ENCODE measurements at places on chromosomes 7 and 10.

GRCh38 chr10:121595806-121596688, 2.2 kb downstream of the FGFR2 start:
- DNase-seq = no peak

DNA sequence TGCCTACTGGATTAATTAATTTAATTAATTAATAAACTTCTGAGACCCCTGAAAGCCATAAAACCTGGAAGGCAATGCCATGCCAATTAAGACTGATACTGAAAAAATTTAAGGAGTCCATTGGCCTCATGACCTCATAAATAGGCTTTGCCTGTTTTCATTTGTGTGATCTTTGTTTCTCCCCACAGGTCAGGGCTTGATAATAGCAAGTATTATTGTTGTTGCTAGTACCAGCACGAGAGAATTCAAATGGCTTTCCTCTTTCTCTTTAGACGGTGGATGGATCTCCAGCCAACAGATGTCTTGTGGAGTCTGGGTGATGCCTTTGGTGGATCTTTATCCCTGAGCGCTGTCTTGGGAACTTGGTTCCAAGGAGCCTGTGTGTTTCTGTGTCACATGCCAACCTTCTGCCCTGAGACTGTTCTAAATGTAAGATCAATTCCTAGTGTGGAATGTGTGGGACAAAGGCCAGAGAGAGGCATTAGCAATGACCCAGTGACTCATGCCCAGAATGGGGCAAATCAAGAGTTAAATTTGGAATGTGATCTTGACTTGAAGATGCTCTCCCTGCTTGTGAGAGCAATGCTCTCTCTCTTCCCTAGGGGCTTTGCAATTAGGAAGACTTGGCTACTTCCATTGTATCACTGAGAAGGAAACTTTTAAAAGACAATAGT, 17.7 kb downstream of the ACSM6 start:
- DNase-seq = no peak

GRCh38 chr10:47366731-47367460, 17.2 kb downstream of the ZNF488 start:
- DNase-seq = no peak

DNA sequence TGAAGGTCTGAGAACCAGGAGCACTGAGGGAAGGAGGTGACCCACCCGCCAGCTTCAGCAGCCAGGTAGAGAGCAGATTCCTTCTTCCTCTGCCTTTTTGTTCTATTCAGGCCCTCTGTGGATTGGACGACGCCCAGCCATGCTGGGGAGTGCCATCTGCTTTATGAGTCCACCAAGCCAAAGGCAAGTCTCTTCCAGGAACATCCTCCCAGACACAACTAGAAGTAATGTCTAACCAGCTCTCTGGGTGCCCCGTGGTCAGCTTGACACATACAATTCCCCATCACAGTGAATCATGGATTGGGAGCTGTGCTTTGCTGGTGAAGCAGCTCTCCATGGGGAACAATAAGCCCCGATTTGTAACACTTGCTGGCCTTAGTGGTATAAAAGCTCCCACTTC, 125.2 kb downstream of the CCDC3 start:
- DNase-seq = no peak

DNA sequence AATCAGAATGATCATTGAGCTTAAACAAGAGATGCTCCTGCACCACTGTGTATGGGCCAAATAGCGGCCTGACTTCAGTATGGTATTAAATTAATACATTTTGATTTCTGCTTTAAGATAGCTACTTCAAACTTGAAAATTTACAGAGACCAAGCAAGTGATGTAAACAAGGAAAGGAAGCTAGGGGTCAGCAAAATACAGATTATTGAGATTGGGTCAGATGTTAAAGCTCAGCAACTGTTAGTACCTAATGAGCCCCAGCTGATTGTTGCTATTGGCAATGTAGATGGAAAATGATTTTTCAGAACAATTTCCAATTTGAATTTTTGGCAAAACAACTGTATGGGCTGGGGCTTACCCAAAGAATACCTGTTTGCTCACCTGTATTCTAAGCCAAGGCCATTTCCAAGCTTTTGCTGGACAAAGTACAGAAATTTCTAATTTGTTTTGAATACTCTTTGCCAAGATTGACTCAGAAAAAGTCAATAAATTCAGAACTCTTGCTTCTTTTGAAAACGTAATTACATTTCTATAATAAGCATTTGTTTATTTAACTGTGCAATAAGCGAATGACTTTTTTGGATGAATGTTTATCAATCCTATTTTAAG, 23.0 kb upstream of the DLD start:
- no peak for DNase-seq

- no peak for DNase-seq
Measured at GRCh38 chr10:86287110-86287793, 79.3 kb downstream of the GRID1 start.

DNA sequence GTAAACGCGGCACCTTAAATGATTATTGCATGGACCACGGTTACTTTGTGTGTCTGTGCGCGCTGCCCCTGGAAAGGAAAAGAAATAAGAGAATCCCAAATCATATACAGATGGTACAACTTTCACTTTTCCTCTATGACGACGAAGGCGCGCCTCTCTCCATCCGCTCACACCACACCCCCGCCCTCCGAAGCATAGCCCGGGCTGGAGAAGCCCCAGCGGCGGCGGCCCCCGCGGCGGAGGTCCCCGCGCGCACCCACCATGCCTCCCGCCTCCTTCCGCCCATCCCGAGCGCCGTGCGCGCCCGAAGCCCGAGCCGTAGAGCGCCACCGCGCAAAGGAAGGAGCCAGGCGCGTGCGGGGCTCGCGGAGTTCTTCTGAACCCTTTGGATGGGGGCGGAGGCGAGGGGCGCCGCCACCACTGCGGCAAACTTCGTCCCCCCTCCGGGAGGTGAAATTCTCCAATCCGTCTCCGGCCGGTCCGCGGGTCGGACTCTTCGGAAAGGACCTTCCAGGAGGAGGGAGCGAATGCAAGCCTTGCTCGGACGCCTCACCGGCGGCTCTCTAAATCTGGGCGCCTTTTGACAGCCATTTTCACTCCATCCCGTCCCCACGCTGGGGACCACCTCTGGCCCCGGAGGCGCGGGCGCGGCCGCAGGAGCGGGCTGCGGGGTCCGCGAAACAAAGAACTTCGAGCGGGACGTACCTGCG, 588 bp downstream of the GLI3 start:
- no peak for DNase-seq

DNA sequence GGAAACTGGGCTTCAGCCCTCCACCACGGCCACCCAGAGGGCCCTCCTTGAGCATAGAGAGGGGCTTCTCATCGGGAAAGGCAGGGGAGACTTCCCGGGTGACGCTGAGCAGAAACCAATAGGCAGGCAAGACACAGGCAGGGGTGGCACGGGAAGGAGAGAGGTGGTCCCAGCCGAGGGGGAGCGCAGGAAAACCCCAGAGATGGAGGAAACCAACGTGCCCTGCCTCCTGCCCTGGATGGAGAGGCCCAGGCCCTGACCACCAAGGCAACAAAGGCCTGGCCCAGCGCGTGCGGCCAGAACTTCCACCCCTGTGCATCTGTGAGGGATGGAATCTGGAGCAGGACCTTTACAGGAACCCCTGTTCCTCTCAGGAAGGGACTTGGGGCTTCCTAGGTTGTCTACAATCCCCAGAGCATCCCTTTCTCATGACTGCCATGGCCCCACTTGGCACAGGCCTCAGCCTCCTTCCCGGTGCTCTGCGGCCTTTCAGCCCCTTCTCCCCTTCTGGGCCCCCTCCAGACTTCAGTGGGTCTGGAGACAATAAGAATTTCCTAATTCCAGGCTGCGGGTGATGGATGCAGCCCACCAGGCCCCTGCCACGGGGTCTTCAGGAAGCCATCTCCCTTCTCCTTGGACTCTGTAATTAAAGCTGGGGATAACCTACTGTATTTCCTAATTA, 137.0 kb upstream of the RET start:
- DNase-seq = no peak

DNA sequence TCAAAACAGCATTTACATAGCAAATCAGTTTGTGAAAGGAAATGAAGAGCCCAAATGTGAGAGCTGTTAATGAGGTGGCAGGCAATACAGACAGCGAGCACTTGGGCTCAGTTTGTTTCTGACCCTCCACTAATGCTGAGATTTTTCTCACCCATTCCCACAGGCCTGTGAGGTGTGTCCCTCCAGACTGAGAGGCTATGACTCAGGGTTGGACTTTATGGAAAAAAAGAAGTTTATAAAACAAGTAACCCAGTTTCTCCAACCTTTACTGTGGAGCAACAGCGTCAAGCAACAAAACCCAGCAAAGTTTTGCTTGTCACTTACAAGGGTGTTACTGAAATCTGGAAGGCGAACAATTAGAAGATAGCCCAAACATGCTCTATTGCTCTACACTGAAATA, 4.9 kb upstream of the FEZF1 start:
- DNase-seq = no peak

- DNase-seq = no peak
Measured at GRCh38 chr10:3954615-3955014, 169.6 kb upstream of the KLF6 start.

- peak; percentile 22 for DNase-seq
Measured at GRCh38 chr10:116444527-116445142, 17.0 kb downstream of the PNLIPRP3 start.

- no peak for DNase-seq
Measured at GRCh38 chr7:69608049-69608448, 9.8 kb downstream of the AUTS2 start.

- DNase-seq = no peak
Measured at GRCh38 chr10:51767103-51767763, 67.8 kb upstream of the CSTF2T start.

DNA sequence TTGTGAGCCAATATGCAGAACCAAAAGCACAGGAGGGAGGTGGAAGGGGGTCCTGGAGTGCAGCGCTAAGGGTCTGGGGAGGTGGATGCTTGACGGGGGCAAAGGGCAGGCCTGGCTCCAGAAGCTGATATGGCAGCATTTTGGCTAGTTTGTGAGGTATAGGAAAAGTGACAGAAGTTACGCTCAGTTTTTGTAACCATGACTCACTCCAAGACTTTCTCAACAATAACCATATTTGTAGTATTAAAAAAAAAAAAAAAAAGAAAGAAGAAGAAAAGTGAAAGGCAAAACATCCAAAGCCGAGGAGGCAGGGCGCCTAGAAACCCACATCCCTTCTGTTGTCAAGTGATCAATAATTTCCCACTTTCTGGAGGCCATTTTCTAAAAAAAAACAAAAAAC, 92.3 kb downstream of the RNF216 start:
- no peak for DNase-seq

DNA sequence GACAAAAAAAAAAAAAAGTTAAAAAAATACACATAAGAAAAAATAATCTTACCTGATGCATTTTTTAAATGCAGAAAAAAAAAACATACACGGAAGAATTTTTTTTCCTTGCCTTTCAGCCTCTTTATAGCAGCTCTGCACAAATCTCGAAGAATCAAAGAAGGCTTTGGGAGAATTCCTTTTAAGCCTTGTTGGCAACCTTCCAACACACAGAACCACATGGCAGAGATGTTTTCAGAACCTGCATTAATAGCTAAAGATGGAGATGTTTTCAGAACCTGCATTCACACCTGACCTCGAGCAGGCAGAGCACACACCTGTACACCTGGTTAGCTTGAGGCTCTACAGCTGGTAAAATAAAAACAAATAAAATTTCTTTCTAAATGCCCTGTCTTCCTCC, 65.6 kb downstream of the DOCK4 start:
- no peak for DNase-seq

DNA sequence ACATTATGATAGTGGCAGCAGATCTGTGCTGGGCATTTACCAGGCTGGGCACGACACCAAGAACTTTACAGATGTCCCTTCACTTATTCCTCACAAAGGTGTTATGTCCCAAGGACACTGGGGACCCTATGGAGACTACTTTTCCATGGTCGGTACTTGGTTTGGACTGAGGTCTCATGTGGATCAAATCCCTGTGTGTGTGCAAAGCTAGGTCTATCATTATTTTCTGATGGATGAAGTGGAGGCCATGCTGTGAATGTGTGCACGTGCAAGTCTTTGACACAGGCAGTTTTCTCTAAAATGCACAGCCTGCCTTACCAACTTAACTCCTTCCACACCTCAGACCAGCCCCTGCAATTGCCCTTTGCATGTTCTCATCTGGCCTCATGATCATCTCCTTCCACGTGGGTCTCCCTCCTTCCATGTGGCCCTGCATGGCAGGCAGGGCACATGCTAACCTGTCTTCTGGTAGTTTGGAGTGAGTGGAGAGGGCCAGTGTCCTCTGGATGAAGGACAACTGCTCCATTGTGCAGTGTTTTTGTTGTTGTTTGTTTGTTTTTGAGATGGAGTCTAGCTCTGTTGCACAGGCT, 16.0 kb upstream of the ZNF273 start:
- DNase-seq = peak; percentile 1

DNA sequence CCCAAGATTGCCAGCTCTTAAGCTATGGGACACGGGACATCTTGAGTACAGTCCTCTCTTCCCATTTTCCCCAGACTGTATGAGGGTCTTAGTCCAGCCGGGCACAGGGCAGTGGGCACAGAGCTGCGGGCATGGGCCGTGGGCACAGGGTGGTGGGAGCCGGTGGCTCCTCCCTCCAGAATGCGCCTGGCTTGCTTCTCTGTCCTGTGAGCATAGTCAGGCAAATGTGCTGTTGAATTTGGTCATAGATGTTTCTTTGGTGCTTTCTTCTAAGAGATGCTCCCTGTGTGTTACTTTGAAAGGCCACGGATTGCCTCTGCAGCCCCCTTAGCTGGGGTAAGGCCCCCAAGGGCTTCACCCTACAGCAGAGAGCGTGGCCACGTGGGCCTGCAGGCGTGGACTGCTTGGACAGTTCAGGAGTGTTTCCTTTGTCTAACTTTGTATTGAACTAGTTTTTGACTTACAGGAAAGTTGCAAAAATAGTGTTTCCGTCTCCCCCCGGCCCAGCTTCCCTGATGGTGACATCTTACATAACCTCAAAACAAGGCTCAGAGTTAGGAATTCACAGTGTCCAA, 24.7 kb downstream of the LRRC27 start:
- no peak for DNase-seq

DNA sequence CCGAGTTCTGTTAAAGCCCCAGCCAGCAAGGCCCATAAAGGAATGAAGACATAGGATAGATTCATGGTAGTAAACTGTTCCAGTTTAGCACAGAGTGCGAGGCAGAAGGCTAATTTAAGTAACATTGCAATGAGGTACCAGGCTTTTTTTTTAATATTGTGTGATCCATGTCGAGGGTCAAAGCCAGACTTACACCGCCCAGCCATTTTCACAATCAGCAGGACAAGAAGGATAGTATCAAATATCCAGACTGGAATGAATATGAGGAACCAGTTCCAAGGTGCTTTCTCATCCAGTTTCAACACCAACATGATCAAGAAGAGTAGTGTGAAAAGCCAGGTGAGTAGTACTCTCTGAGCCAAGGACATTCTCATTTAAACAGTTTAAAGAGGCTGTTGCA, 4.2 kb downstream of the TMEM60 start:
- DNase-seq = no peak
